Epithelial cell of esophagus (primary cell): ENCODE measurements at places on chromosomes 5 and 9.

- DNase-seq = no peak
These were observed 172.5 kb upstream of the GLRA1 start for GRCh38 chr5:152097128-152097527.

- no peak for DNase-seq
These were observed 201.1 kb downstream of the PALM2AKAP2 start for GRCh38 chr9:109981091-109981490.

DNA sequence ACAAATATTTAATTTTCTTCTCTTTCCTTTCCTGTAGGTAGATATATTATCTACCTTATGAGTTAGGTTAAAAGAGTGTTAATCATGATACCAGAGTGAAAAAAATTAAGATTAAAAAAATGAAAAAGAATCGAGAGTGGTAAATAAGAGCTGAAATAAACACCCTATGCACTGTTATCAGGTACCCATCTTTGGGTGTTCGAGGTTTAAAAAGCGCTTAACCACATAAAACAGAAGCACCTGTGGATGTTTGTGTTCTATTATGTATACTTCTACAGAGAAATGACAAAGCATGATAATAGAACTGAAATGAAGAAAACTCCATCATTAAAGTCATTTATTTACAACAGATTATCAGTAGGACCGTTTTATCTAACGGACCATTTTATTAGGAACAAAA is 25.7 kb upstream of the GCNT4 start:
- DNase-seq = no peak

- DNase-seq = no peak
These were observed 18.8 kb downstream of the ANKH start for GRCh38 chr5:14852779-14853178.

DNA sequence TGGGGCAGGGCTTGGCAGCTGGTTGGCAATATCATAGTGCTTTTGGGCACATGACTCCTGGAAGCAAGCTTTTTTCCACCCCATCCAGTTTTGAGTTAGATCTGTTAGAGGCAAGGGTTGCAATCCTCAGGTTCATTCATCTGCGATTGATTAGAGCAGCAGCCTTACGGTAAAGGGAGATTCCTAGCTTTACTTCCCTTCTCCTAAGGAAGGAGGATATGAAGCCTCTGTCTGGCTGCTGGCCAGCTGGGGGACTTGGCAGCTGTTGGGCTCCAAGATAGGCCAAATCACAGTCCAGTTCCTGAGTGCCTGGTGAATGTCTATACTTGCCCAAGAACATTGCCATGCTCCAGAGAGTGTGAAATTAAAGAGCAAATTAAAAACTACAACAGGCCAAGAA is 113.4 kb upstream of the CCNH start:
- peak; percentile 13 for DNase-seq

DNA sequence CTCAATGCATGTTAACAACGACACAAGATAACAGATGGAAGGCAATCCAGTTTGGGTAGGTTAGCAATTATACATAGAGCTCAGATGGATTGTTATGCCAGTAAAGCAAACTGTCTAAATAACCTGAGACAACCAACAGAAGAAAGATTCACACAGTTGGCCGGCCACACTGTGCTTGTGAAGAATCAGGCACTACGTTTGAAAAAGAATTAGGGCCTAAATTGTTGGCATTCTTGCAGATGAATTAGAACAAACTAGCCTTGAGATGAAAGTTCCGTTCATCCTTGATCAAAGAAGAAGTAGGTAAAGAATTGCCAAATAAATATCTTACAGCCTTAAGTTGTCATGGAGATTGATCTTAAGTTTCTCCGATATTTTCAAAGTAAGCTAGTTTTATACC is 210.6 kb downstream of the CDH18 start:
- no peak for DNase-seq

GRCh38 chr9:70581214-70581954 is 166.9 kb upstream of the KLF9 start:
- DNase-seq = no peak

GRCh38 chr5:159456722-159457465 is 126.6 kb upstream of the IL12B start:
- DNase-seq = peak; percentile 74

- DNase-seq = no peak
These were observed 13.6 kb upstream of the FAM240B start for GRCh38 chr9:38733503-38733902.

DNA sequence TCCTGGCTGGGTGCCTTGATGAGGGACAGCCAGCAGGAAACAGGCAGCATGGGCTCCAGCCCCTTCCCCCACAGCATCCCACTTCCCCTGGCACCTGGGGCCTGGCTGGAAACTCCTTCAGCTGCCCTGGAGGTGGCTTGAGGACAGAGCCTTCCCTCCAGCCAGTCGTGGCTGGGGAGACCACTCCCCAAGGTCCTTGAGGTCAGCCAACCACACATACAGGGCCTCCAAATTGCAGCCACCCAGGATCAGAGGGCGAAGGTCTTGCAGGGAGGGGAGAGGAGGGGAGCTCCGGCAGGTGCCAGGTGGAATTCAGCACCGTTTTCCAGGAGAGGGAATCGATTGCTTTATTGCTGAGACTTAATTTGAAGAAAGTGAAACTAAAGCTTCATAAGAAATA is 280.4 kb downstream of the PBX3 start:
- DNase-seq = no peak

- DNase-seq = peak; percentile 75
These were observed 666.4 kb upstream of the ZNF608 start for GRCh38 chr5:125412561-125413495.

DNA sequence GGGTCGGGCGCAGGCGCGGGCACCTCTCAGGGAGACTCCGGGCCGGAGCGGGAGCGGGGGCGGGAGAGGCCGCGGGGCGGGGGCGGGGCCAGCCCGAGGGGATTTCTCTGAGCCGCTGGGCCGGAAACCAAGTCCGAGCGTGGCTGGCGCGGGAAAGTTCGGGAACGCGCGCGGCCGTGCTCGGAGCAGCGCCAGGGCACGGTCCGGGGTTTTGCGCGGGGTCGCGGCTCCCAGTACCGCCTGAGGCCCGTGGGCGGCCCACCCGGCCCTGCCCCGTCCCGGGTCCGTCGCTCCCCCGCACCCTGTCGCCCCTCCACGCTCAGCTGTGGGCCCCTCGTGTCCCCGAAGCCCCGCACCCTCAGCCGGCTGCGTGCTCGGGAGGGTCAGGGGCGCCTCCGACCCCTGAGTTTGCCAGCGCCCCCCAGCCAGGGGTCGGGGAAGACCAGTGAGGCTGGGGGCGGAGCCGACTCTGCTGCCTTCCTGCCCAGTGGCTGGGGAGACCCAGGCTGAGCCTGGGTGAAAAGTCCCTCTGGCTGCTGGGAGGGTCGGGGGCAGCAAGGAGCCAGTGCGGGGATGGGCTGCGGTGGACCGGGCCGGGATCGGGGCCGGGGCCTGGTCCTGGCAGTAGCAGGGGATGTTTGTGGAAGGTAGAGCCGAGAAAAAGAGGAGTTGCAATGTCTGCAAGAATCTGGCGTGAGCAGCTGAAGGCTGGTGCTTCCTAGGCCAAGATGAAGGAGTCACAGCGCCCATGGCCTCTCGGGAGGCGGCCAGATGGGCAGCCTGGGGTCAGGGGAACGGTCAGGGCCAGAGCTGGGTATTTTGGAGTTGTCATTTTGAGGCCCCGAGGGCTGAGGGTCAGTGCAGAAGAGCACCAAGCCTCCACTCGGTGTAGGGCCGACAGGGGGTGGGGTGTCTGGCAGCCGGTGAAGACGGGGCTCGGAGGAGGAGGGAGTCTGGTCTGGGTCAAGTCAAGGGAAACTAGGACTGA is 588 bp downstream of the TRAF2 start:
- DNase-seq = no peak

DNA sequence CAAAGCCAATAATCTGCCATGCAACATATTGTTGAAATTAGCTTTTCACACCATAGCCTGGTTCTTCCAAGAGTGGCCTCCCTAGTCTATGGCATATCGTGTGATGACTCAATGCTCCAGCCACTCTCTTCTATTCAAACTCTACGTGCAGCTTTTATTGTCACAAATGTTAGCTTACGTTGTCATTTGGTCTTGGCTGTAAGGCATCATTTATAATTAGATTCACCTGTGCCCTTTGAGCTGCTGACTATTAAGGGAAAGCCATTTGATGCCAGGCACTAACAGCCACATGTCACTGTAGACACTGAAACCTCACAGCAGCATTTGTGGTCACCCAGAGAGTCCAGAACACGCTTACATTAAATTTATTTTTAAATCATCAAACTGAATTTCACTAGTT is 66.8 kb downstream of the APBA1 start:
- DNase-seq = no peak

DNA sequence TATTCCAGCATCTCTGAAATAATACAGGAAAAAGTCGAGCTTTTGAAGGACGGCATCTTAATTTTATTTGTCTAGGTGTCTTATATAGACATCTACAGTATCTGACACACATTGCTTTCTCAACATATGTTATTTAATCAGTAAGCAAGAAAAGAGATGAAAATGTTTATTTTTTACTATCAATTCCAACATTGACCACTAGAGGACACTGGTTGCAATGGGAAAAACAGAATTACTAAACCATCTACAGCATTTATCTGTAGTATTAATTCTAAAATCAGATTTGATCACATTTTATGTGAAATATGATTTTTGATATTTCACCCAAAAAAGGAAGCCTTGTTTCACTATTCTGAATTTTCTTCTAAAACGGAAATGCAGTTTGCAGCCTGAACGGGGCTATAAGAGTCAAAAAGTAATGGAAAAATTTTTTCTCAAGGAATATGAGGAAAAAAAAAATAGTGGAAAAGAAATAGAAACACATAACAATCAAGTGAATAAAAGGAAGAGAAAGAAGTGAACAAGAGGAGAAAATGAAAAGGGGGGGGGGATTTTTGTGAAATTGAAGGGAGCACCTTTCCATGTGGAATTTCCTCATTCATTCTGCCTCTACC is 98.6 kb downstream of the OSTF1 start:
- peak; percentile 31 for DNase-seq

- DNase-seq = peak; percentile 77
These were observed 170.5 kb downstream of the DCP2 start for GRCh38 chr5:113147101-113147508.

DNA sequence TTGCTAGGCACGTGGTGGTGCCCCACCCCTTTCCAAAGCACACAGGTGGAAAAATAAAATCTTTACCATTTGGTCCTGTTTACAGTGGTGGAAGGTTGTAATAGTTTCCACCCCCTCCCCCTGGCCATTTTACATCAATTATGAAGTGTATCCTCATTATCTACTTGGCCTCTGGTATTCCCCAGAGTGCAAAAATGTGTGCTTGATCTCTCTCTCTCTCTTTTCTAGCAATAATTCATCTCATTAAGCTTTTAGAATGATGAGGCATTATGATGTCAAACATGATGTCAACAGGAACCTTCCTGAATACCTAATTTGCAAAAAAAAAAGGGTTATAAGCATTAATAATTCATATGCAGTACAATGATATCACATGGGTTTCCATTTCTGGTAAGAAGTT is 3.1 kb downstream of the PDE8B start:
- DNase-seq = no peak

DNA sequence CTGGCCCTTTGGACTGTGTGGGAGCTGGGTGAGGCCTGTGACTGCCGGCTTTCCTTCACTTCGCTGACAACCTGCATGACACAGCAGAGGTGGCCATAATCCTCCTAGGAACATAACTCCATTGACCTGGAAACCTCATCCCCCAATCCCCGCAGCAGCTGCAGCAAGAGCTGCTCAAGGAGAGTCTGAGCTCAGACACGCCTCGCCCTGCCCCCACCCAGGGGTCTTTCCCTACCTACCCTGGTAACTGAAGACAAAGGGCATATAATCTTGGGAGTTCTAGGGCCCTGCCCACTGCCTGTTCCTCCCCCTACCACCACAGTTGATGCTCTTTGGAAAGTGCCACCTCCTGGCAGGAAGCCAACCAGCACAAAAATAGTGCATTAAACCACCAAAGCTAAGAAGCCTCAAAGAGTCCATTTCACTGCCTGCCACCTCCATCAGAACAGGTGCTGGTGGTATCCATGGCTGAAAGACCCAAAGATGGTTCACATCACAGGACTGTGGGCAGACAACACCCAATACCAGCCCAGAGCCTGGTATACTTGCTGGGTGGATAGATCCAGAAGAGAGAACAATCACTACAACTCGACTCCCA is 18.4 kb downstream of the TRIM36 start:
- no peak for DNase-seq

DNA sequence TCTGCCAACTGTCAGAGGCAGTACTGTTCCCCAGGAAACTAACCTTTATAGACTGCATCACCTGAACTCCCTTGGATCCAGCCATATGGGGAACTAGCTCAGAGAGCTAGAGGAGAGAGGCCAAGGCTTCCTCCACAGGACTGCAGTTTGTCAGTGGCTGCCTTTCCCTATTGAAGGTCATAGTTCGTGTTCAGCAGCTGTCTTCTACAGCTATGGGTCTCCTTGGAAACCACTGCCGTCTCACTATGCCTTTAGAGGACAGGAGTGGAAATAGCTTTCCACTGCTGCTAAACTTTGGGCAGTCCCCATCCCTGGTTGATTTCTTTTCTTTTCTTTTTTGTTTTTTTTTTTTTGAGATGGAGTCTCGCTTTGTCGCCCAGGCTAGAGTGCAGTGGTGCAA is 4.4 kb upstream of the SLIT3 start:
- no peak for DNase-seq

- peak; percentile 74 for DNase-seq
These were observed 91.4 kb downstream of the TSSK1B start for GRCh38 chr5:113343343-113343742.

DNA sequence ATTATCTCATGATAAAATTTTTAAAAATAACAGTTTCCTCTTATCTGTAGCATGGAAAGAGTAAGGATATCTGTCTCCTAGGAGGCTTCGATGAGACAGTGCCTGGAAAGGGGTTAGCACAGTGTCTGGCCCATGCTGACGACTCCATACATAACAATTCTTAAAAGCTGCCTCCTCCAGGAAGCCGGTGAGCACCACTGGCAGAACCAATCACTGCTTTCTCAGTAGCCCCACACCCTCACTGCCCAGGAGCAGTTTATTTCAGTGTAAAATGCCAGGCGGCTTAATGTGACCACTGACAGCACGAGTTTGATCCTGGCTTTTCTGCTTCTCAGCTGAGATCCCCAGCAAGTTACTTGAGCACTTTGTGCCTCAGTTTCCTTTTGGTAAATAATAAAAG is 1.2 kb upstream of the NIPAL4 start:
- no peak for DNase-seq

DNA sequence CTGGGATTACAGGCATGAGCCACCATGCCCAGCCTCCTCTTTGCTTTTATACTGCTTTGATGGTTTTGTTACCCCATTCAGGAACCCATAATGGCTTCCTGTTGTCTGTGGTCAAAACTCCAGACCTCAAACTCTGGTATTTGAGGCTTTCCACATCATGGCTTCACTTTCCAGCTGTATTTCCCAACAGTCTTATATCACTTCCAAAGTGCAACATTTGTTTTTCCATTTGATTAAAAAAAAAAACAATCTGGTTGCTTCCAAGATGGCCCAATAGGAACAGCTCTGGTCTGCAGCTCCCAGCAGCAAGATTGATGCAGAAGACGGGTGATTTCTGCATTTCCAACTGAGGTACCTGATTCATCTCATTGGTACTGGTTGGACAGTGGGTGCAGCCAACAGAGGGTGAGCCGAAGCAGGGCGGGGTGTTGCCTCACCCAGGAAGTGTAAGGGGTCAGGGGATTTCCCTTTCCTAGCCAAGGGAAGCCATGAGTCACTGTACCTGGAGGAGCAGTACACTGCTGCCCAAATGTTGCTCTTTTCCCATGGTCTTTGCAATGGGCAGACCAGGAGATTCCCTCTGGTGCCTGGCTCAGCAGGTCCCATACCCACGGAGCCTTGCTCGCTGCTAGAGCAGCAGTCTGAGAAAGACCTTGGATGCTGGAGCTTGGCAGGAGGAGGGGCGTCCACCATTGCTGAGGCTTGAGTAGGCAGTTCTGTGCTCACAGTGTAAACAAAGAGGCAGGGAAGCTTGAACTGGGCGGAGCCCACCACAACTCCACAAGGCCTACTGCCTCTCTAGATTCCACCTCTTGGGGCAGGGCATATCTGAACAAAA is 458.4 kb downstream of the KDM4C start:
- peak; percentile 87 for DNase-seq
